C1 segment of cervical spinal cord (tissue), 14 donors: ENCODE measurements at places on chromosomes 13 and 19.

DNA sequence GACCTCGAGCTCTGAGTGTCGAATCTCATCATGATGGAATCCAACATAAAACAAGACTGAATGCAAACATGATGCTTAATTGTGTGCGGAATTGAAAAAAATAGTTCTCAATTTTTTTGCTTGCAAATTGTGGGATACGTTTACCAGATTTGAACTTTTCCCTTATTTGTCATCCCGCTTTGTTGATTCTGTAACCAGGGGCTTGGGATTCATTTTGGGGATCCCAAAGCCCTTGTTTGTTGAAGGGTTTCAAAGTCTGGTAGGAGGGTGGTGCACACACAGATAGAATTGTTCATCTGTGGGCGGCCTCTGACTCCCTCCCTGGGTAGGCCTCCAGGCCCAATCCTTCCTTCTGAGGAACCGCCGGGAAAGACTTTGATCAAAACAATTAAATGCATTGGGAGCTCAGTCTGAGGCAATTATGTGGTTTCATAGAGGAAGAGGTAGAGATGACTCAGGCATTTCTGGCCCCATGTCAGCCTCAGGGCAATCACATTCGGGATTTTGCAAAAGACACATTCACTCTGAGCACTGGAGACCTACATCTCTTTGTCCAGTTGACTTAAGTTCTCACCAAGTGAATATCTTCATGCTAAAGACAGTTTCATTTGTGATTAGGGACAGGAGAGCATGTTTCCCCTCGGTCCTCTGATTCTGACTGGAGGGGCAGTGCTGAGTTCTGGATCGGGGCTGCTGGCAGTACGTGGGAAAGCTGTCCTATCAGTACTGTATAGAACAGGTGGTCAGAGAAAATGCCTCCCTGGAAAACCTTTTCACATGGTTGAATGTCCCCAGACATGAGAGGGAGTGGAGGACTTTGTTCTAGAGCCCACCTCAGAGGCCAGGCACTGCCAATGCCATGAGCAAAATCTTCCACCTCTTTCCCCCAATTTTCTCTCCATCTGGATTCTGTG is 27.8 kb upstream of the IGFL4 start:
- no peak for DNase-seq

DNA sequence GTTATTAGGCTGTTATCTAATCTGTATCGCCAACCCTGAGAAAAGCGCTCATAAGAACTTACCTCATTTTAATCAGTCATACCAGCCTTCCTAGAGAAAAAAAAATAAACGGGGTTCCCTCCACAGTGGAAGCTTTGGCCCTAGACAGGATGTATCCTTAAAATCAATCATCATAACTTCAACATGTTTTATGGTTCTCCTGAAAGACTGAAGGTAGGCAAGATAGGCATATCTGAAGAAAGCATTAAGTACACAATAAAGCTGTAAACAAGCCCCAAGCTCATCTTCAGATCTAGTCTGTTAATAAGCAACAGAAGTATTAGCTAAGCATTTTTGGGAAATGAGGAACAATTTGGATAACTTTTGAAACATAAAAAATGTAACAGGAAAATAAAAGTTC is 18.7 kb upstream of the SERP2 start:
- no peak for DNase-seq

DNA sequence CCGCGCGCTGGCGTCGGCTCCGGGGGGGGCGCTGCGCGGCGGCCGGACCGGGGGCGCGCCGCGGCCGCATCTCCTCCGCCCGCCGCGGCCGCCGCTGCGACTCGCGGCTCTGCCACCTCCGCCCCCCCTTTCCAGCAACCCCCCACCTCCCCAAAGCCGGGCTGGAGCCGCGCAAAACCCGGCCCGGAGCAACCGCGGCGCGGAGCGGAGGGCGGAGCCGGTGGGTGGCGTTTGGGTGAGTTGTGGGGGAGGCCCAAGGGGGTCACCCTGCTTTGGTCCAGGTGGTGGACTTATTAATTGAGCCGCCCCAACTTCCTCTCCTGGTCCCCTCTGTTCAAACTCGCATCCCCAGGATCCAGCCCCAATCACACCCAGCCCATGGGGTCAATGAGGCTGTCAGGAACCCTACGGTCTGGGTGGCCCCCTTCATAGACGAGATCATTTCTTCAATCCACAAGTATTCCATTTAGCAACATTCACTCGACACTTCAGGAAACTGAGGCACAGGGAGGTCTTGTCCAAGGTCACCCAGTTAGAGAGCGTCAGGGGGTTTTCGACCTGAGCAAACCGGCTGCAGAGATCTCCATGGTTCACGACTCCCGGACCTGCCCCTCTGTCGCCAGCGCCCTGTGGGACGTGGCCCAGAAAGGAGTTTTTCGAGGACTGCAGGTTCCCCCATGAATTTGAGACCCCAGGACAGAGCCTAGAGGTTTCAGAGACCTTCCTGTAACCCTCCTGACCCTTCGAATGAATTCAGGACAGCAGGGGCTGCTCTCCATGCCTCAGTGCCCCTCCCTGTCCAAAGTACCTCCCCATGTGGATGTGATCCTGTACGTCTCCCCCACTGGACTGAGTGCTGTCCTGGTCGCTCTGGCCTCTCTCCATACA is 22.4 kb upstream of the SEMA6B start:
- no peak for DNase-seq

DNA sequence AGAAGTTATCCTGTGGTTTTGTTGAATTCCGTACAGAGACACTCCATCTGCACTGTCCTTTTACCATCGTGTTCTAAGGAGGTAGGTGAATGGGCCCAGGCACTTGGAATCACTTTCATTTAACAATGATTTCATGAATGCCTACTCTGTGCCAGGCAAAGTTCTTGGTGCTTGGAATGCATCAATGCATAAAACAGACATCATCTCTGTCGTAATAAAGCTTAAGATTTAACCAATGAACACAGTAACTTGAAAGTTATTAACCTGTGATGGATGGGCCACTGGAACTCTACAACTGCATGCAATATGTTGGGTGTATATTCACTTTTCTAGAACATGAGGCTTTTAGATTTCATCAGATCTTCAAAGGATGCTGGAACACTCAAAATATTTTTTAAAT is 14.1 kb upstream of the STARD13 start:
- DNase-seq: no peak

DNA sequence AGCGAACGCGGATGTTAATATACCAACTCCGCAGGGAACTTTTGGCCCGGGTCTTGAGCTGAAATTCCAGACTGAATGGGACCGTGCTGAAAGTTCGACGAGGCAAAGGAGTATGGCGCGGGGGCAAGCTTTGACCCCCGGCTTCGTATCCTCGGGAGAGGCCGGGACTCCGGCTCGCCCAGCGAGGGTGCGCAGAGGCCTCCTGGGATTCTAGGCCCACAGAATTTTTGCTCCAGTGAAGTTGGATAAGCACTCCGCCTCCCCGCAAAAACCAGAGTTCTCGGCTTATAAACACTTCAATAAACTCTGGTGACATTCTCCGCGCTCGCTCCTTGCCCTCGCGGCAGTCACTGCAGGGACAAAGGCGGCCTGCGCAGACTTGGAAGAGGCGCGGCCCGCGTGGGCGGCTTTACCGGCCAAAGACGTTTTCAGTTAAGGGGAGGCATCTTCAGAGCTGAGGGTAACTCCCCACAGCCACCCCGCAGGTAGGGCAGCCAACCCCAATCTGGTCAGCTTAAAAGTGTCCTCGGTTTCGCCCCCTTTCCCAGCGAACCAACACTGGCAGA is 112.6 kb downstream of the KCNRG start:
- no peak for DNase-seq

GRCh38 chr13:41546372-41547190 is 89.2 kb downstream of the RGCC start:
- DNase-seq: peak; percentile 61
